ENCODE measurements at places on chromosomes 11 and 22. TPM values are rescaled to one million over a fixed set of nuclear protein-coding genes. Genes with fewer than 3 reads are reported as not detected.

AMPD3 gene
- polyA plus RNA-seq, result 22.2 TPM

TRIM6 gene
- 5.7 TPM for polyA plus RNA-seq

PANX1 gene
- 51.2 TPM for polyA plus RNA-seq

KIF18A gene
- 5.4 TPM for polyA plus RNA-seq

NPAS4 gene
- polyA plus RNA-seq, result 0.14 TPM

HOATZ gene
- 0.24 TPM for polyA plus RNA-seq

TRIM48 gene
- polyA plus RNA-seq, result not detected

GRCh38 chr11:61616434-61616833, 35.6 kb upstream of the SYT7 start:
- DNase-seq, result no peak

DNA sequence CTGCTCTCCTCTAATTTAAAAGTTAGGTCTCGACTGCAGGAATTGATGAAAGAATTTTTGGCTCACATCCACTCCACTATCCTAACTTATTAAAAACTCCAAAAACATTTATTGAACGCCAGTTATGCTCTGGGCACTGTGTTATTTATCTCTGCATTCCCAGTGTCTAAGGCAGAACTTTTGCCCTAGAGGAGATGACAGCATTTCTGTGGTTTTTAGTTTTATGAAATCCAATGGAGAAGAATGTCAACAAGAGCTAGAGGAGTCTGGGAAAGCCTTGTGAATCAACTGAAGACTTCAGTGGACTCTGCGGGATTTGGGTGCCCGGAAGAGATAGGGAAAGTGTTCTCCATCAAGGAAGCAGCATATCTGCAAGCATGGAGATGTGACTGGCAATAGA, 217.0 kb upstream of the PGR start:
- DNase-seq, result no peak

DNA sequence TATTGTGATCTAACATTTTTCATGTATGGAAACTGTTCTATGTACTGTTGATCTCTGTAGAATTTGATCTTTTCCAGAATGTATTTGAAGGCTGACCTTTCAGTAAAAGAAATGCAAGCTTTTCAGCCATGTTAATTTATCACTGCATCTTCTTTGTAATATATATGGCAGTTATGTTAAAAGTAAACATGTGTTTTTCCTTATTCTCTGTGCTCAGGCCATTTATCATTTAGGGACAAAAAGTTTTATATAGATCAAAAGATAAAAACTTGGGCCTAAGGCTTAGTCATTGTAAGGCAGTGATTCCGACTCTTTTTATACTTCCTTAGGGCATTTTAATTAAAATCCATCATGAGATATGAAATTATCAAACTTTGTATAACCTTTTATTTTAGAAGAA, 48.7 kb downstream of the KDM2A start:
- DNase-seq, result no peak

GRCh38 chr11:43072096-43072495, 239.7 kb upstream of the API5 start:
- no peak for DNase-seq

DNA sequence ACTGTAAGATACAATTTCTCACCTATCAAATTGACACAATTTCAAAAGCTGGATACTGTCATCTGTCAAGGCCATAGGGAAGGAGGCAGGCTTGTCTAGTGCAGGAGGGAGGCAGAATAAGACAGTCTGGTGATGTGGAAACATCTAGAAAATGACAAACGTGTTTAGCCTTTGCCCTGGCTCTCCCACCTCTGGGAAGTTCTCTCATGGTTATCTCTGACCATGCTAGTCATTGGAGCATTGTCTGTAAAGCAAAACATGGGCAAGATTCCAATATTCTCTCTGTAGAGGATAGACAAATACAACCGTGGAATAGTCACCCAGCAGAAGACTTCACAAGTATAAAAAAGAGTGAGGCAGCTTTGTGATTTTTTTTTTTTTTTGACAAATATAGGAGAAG, 9.1 kb upstream of the SERHL2 start:
- no peak for DNase-seq

- DNase-seq, result no peak
Measured at GRCh38 chr11:8342821-8343681, 79.4 kb upstream of the LMO1 start.

- DNase-seq, result no peak
Measured at GRCh38 chr22:18146389-18146753, 3.6 kb upstream of the USP18 start.

DNA sequence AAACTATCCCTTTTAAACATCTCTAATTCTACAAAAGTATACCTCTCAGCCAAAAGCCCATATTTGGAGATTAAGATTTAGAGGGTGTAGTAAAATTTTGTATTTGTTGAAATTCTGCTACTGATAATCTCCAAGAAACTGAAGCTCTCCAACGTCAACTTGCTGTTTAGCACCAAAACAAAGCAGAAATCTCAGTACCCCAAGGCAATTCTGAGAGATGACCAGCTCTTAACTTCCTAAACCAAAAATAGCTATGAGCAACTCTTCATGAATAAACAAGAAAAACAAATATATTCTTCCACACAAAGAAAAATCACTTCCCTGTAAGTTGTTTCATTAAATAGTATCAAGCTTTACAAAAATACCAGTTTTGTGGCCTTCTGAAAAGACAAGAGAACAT, 13.3 kb downstream of the RRAS2 start:
- DNase-seq, result no peak

DNA sequence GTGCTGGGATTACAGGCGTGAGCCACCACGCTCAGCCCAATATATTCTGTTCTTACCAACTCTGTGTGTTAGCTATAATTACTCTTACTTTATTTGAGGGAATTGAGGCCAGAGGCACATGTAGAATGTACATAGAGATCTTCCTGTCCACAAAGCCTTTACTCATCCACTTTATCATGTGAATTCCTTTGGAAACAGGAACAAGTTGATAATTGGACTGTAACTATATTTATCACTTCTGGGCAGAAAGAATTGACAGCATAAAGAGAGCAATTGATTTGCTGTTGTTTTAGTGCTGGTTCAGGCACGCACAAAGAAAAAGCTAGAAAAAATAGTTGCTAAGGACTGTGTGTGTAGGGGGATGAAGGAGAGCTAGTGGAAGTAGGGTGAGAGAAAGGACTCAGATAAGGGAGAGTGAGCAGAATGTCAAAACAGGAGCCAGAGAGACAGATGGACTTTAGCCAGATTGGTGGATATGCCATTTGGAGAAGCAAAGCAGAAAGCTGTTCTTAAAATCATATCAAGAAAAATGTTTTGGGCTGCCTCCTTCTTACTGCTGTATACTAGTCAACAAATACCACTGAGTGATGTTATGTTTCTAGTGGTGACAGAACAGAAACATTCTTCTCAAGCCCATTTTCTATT, 929.8 kb upstream of the CNTN5 start:
- DNase-seq, result no peak

DNA sequence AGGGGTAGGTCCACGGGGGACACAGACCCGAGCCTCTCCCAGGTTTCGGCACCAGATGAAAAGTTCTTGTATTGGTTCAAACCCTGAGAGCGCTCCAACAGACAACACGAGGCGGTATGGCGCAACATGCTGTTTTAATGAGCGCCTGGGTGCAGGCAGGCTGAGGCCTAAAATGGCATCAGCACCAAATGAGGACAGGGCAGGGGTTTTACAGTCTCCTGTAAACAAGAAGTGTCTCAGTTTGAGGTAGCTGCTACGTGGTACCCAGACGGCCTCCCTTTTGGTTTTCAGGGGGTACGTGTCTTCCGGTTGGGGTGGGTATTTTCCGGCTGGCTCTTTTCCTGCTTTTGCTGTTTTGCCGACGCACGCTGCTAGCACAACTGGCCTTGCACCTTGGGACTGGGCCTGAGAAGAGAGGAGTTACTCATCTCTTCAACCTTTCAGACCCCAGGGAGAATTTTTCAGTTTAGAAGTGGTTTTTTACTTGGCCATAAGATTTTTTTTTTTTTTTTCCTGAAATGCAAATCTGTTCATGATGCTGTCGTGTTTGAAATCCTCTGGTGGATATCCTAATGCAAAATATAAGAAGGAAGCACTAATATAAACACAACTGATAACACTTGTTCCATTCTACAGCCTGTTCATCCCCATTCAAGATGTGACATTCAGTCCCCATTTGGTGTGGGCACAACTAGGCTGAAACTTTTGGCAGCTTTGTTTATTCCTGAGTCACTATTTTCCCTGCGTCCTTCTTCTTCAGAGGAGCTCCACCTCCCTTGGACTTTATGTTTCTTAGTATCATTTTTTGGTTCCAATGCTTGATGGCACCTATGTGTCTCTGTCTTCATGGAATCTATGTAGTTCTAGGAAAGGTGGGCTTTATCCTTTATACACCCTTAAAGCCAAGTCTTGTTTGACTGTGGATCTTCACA, 6.5 kb downstream of the PPFIBP2 start:
- DNase-seq, result no peak

DNA sequence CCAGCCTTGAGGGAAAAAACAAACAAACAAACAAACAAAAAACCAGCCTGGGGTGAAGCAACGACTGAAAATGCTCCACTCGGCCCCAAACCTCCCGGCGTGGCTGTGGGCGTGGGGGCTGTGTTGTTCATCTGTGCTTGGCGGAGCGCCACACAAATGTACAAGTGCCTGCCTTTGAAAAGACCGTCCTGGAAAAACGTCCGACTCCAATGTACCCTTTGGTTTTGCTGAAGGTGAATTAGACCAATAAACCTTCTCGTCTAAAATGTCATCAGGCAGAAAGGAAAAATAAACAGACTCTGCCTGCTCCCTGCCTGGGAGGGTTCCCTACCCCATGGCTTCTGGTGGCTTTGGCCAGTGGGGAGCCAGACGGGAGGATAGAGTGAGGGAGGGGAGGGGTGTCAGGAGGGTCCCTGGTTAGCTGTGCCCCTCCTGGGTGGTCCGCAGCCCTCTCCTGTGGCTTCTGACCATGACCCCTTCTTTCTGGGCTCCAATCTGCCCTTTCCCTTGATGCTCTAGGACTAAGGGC, 93.9 kb downstream of the TRMU start:
- DNase-seq, result no peak

GRCh38 chr11:116336540-116336939, 436.2 kb downstream of the BUD13 start:
- DNase-seq, result no peak

- DNase-seq, result no peak
Measured at GRCh38 chr22:33467620-33468095, 409.5 kb upstream of the SYN3 start.

- DNase-seq, result no peak
Measured at GRCh38 chr22:35379146-35379993, 1.5 kb upstream of the HMOX1 start.

DNA sequence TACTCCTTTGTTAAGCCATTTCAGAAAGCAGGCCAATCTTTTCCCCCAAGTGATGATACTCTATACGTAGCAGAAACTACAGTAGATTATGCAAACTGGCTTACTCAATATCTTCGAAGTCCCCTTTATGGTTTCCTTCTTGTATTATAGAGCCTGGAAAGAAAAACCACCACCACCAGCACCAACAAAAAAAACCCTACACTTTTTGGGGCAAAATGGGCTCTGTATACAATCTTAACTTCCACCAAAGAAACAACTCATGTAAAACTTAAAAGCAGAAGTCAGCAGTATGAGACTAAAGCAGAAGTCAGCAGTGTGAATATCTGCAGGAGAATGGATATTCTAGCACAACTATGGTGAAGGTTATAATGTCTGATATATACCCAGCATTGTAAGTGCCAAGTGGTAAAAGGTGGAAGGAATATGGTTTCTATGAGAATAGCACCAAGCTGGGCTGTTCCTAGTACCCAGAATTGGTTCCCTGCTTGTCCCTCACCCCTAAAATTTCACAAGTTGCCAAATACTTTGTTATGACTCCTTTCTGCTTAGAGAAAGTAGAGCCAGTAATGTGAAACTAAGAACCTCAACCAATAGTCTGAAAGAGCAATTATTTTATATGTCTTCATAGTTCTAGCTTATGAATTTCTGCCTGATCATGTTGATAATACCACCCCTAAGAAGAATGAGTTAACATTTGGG, 252.1 kb downstream of the SBF2 start:
- no peak for DNase-seq

GRCh38 chr11:60959431-60959830, 7.5 kb upstream of the SLC15A3 start:
- DNase-seq, result no peak

DNA sequence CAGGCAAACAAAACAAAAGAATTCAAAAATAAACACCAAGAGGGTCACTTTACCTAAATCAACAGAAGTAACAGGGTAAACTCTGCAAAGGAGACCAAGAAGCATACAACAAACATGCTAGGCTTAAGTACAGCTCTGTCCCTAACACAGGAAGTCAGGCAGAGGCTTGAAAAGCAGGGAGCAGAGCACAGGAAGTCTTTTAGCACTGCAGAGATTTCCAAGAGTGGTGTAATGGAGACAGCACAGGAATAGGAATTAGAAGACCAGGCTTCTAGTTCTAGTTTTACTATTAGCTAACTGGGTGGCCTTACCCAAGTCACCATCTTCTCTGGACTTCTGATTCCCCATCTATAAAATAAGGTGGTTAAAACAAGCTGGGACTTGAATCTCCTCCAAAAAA, 1.9 kb downstream of the RBFOX2 start:
- DNase-seq, result no peak

Measured in AG04450 (cell line).